Smooth muscle cell of the umbilical artery (primary cell): ENCODE measurements at places on chromosomes 13 and 19. TPM values are rescaled to one million over a fixed set of nuclear protein-coding genes. Genes with fewer than 3 reads are reported as not detected.

DNAAF3 gene
- total RNA-seq: 0.30 and 0.65 TPM in 2 replicates

ELSPBP1 gene
- not detected in 2 replicates for total RNA-seq

FRY gene
- total RNA-seq: 22.3 and 32.3 TPM in 2 replicates

FLT3LG gene
- 1.2 and 2.1 TPM in 2 replicates for total RNA-seq

LILRA1 gene
- total RNA-seq: not detected in 2 replicates

CLEC17A gene
- total RNA-seq: not detected in 2 replicates

CCNA1 gene
- total RNA-seq: 1.2 and 6.5 TPM in 2 replicates

KIR3DL2 gene
- total RNA-seq: not detected in 2 replicates

TMPRSS9 gene
- total RNA-seq: not detected in 2 replicates

KIR2DL1 gene
- total RNA-seq: not detected in 2 replicates

TJP3 gene
- not detected in 2 replicates for total RNA-seq

CNN2 gene
- 284 and 606 TPM in 2 replicates for total RNA-seq

COX7A1 gene
- 4.3 and 14.8 TPM in 2 replicates for total RNA-seq

LHB gene
- total RNA-seq: not detected in 2 replicates

FFAR2 gene
- not detected in 2 replicates for total RNA-seq

COL5A3 gene
- total RNA-seq: 0.59 and 1.1 TPM in 2 replicates

ZNF90 gene
- 1.2 and 1.7 TPM in 2 replicates for total RNA-seq

SYNGR4 gene
- not detected in 2 replicates for total RNA-seq

ZNF528 gene
- 25.8 and 32.8 TPM in 2 replicates for total RNA-seq

NXNL1 gene
- total RNA-seq: not detected in 2 replicates

NTF4 gene
- total RNA-seq: 0.30 TPM in 1 of 2 replicates, not detected in the other

ZNF468 gene
- total RNA-seq: 25.6 and 27.6 TPM in 2 replicates

CALR3 gene
- total RNA-seq: 0.09 TPM in 1 of 2 replicates, not detected in the other

GADD45B gene
- total RNA-seq: 15.6 and 44.2 TPM in 2 replicates

TUBB4A gene
- 0.60 TPM in 1 of 2 replicates, not detected in the other for total RNA-seq

SIGLEC8 gene
- not detected in 2 replicates for total RNA-seq

DLL3 gene
- under 0.01 and 0.32 TPM in 2 replicates for total RNA-seq

SLC25A41 gene
- not detected in 2 replicates for total RNA-seq

MISP3 gene
- 0.78 and 1.2 TPM in 2 replicates for total RNA-seq

B3GNT3 gene
- total RNA-seq: not detected in 2 replicates

FOSB gene
- 0.59 and 0.88 TPM in 2 replicates for total RNA-seq

WDR87 gene
- not detected in 2 replicates for total RNA-seq

CYSLTR2 gene
- 0.30 TPM in 1 of 2 replicates, not detected in the other for total RNA-seq

IL4I1 gene
- 2.1 TPM in 2 replicates for total RNA-seq

PRR20B gene
- not detected in 2 replicates for total RNA-seq

ZNF835 gene
- total RNA-seq: 0.09 and 0.30 TPM in 2 replicates

SOX1 gene
- total RNA-seq: not detected in 2 replicates

TSSK6 gene
- total RNA-seq: 1.2 and 2.1 TPM in 2 replicates

RPL21 gene
- 286 and 757 TPM in 2 replicates for total RNA-seq
